ENCODE measurements at places on chromosomes 11 and 22. TPM values are rescaled to one million over a fixed set of nuclear protein-coding genes. Genes with fewer than 3 reads are reported as not detected.

Gene RAB39A
- not detected for total RNA-seq

Gene KRTAP5-1
- not detected for total RNA-seq

Gene LRRC32
- 19.2 TPM for total RNA-seq

Gene FERMT3
- 1.0 TPM for total RNA-seq

Gene MARK2
- total RNA-seq, result 6.4 TPM

Gene NXPE2
- total RNA-seq, result not detected

Gene CD248
- 52.6 TPM for total RNA-seq

Gene MMP1
- total RNA-seq, result 28.5 TPM

Gene TRAF6
- total RNA-seq, result 5.6 TPM

Gene SHISAL1
- 3.5 TPM for total RNA-seq

Gene MPEG1
- total RNA-seq, result not detected

Gene RBMXL2
- not detected for total RNA-seq

Gene TSPAN18
- total RNA-seq, result 0.26 TPM

Gene SERHL2
- total RNA-seq, result 3.3 TPM

Gene ENTHD1
- not detected for total RNA-seq

Gene PHOX2A
- total RNA-seq, result not detected

Data from fibroblast of lung (primary cell).